Peyer's patch (tissue), 4 donors: ENCODE measurements at places on chromosomes 5 and 9. TPM values are rescaled to one million over a fixed set of nuclear protein-coding genes. Genes with fewer than 3 reads are reported as not detected.

DNA sequence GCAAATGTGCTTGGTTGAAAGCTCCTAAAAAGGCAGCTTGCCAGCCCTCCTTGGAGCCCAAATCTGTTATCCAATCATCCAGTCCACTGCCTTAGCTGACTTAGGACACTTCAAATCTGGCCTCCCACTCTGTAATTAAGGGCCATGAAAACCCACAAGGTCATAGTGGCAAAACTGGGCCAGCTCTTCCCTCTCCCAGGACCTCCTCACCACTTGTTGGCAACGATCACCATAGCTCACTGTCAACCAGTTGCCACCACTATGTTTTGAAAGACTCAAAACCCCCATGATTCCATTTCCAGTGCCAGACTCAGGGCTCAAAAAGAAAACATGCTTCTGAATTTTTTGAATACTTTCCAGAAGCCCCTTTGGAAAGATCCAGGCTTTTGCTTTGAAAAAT lies 107.5 kb downstream of the NREP start:
- DNase-seq = no peak

DNA sequence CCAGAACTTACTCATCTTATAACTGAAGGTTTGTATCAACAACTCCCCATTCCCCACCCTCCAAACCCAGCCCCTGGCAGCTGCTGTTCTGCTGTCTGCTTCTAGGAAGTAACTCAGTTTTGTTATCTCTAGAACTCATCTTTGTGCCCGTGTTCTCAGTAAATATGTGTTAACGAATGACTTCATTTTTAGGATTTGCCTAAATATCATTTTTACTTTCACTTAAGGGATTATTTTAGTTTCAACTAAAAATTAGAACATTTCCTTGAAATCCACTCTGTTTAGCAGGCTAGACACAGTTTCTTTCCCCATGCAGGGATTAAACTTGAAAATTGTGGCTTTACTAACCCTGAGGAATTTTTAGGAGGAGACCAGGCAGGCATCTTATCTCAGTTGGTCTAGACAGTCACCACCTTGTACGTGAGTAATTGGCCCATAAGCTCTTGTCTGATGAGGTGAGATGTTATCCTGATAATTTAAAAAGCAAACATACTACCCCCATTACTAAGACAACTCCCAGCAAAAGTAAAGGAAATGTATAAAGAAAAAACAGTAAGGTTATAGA lies 68.2 kb upstream of the TNFAIP8 start:
- no peak for DNase-seq

The TRIM7 gene
- 2.5 TPM for total RNA-seq

- DNase-seq = peak; percentile 42
Measured at GRCh38 chr5:77852514-77853352, 76.6 kb upstream of the TBCA start.

DNA sequence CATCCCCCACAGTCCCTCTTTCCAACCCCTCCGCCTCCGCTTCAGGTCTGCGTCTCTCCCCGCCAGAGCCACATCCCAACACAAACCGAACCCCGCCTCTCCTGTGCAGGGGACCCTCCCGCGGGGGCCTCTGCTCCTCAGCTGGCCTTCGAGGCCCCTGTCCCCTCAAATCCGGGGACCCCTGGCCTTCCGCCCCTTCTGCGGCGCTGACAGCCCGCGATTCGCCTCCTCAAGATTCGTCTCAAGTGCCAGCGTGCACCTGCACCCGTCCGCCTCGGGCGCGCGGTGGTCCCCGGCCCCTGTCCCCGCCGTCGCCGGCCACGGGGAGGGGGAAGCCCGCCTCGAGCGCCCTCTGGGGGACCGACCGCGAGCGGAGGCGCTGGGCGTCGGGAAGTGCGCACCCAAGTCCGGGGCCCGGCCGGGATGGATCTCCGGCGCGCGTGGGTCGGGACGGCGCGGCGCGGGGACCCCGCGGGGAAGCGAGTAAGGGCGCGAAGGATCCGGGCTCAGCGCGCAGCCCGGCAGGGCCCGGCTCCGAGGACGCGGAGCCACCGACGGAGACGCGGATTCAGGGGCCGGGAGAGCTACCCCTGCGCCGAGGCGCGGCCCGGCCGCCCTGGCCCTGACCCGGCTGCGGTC lies 623 bp downstream of the FLT4 start:
- DNase-seq = peak; percentile 40

DNA sequence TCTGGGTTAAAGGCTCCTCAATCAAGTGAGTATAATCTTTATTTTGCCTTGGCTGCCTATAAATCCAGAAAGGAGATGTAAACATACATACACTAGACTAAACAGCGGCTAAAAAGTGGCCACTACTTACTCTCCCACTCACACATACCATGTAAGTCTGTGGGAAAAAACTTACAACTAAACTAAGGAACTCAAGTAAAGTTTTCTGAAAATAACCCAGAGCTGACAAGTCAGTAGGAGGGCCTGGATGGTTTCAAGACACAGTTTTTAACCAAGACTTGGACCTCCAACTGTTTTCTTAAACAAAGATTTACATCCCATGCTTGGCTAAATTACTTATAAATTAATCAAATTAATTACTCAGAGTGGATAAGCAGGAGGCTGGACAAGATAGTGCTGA lies 64.5 kb downstream of the CEP120 start:
- no peak for DNase-seq

- DNase-seq = peak; percentile 92
Measured at GRCh38 chr9:87909310-87910041, 8.3 kb upstream of the SPATA31C1 start.

The SPATA31E1 gene
- total RNA-seq = not detected

The SGCD gene
- total RNA-seq = 2.6 TPM

DNA sequence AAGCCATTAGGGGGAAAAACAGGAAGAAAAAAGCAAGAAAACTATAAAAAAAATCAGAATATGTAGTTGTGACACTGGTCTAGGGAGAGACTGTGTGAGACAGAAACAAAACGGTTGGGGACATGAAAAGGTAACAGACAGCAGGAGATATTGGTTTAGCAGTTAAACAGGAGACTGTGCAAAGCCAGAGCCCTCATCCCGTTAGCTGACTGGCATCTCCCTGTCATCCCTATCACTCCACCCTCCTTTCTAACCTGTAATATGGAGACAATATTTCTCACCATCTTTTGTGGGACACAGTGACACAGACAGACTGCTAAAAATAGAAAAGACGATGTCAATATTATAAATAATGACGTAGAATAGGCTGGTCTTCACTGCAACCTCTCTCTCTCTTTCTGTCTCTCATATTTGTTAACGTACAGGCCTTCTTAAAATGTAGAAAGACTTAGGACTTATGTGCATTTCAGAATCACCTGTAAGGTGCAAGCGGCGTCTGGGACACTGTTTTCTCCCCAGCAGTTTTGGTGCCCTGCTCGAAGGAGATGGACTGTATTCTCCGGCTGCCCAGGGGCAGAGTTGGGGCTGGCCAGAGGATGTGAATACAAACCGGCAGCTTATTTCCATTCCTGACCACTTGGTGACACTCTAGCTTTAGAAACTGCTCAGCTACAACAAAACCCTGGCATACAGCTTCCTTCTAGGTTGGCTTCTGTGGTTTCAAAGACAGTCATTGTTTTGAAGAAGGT lies 190.6 kb downstream of the MAT2B start:
- peak; percentile 35 for DNase-seq

DNA sequence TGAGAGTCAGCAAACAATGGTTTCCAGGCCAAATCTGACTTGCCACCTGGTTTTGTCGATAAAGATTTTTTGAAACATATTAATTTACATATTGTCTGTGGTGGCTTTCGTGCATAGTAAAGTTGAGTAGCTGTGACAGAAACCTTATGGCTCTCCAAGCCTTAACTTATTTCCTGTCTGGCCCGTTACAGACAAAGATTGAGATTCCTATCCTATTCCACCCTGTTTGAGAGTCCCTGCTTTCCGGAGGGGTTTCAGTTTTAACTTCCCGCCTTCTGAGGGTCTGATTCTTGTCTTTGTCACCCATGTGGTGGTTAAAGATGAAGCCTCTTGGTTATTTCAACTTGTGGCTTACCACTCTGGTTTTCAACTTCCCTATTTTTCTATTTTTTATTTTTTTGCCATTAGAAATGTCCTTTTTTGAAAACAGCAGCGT lies 11.4 kb downstream of the OTULIN start:
- DNase-seq = no peak

GRCh38 chr5:3124410-3124809 lies 372.9 kb upstream of the IRX2 start:
- no peak for DNase-seq

GRCh38 chr5:9376363-9377117 lies 169.3 kb downstream of the SEMA5A start:
- no peak for DNase-seq

- DNase-seq = no peak
Measured at GRCh38 chr9:85536076-85536475, 205.7 kb downstream of the AGTPBP1 start.

DNA sequence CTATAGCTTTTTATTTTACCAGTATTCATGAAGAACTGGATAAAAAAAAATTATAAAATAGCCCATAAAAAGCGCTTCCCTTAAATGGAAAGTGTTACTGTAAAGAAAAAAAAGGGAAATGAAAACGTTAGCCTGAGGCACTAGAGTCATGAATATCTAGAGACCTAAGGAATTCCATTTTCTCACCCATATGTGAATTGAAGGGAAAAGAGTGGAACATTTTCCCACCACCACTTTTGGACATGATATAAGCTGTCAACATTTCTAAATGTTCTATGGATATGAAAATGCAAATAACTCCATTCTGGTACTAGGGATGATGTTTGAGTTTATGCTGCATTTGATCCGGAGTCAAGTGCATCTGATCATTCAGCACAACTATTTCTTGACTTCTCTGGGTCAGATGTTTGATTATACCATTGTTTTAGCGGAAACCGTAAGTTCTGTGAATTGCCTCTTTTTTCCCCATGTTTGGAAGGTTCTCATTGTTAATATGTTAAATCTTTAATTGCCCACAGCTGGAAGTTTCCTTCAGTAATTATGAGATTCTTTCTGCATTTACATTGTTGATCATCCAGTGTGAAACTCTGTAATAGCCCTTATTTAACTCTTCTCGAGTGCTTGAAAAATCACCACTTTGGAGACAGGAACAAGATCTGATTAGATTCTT lies 467.4 kb upstream of the SEMA6A start:
- no peak for DNase-seq

DNA sequence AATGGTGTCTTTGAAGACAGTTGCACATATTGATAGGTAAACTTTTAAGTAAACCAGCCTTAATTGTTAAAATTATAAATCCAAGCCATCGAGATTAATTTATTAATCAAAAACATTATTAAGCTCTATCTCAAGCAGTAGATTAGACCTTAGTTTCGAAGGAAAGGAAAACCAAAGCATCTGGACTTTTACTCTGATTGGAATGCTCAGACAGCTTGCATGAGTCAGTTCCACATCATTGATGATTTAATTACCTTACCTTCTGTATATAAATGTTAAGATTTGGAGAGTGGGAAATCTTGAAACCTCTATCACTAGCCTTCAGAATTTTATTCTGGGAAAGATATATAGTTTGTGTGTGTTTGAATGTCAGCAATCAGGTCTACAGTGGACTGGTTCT lies 23.9 kb downstream of the DCP2 start:
- no peak for DNase-seq

The EDIL3 gene
- total RNA-seq = 6.1 TPM

The JADE2 gene
- 58.1 TPM for total RNA-seq

DNA sequence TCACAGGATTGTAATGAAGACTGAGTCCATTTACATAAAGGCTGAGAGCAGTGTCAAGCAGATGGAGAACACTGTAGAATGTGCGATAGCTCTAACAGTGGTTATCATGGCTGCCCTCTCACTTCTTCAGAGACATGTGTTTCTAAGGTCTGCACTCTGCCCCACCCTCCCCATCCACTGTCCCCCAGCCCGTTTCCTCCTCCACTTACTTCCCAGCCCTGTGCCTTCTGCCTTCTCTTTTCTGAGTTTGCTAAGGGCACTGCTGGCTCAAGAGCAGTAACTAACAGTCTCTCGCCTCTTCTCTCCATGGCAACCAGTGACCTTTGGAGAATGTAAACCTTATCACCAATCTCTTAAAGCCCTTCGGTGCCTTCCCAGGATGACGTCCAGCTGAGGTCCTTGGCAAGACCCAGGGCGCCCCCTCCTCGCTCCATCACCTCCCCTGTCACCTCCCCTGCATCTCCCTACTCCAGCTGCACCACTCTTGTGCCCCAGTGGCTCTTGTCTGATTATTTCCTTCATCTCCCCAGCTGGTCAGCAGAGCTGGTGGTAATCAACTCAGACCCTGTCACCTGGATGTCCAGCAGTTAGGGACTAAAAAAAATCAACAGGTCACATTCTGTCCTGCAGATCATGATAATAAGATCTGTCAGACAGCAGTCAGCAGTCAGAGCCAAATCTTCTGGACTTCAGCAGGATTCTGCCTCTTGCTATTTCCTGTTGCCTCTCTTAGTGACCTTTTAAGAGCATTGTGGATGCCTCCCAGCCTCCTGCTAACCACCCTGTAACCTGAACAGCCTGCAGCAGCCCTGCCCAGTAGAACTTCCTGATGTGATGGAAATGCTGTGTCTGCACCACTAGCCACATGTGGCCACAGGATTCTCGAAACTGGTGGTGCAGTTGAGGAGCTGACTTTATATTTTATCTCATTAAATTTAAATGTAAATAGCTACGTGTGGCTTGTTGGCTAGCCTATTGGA lies 9.0 kb downstream of the FXN start:
- no peak for DNase-seq

GRCh38 chr5:107951309-107951708 lies 280.6 kb upstream of the EFNA5 start:
- DNase-seq = no peak

The CNTNAP3B gene
- total RNA-seq = 18.9 TPM

- DNase-seq = no peak
Measured at GRCh38 chr5:36630201-36631145, 24.1 kb downstream of the SLC1A3 start.
